ENCODE measurements at places on chromosomes 5 and 9.

DNA sequence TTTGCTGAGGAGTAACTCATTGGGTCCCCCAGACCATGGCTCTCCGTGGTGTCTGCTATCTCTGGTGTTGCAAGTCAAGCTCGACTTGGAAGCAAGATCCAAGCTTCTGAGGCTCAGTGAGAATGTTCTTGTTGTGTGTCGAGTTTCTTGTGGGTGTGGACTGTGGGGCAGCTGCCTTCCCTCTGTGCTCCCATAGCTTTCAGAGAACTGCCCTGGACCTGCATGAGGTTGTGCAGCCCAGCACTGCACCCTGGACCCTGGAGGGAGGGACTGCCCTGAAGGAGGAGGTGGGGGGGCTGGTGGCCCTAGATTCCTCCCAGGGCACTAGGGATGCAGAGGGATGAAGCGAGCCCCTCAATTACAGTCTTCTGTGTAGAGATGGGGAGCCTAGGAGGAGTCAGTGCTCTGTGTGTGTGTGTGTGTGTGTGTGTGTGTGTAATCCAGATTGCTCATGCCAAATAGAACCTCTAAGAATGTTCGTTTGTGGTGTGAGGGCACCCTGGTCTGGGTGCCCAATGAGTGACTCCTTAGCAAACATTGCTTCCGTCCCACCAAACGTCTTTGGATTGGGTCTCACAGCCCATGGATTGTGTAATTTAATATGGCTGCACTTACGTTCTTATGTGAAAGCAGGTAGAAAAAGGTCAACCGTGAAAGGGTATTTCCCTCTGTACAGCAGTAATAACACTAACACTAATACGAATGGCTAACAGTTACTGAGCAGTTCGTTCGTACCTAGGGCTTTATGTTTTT lies 143.3 kb upstream of the LMX1B start:
- no peak for DNase-seq

DNA sequence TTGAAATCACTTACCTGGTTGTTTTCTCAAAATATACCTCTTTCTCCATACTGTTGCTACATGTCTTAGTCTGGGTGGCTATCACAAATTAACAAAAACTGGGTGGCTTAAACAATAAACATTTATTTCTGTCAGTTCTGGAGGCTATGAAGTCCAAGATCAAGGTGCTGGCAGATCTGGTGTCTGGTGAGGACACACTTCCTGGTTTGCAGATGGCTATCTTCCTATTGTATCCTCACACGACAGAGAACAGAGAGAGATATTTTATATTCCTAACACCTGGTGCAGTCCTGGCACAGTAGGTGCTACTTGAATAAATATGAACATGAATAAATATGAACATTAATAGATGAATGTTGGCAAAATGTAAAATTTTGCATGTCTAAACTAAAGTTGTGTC lies 164.3 kb upstream of the ACOT12 start:
- DNase-seq = no peak

DNA sequence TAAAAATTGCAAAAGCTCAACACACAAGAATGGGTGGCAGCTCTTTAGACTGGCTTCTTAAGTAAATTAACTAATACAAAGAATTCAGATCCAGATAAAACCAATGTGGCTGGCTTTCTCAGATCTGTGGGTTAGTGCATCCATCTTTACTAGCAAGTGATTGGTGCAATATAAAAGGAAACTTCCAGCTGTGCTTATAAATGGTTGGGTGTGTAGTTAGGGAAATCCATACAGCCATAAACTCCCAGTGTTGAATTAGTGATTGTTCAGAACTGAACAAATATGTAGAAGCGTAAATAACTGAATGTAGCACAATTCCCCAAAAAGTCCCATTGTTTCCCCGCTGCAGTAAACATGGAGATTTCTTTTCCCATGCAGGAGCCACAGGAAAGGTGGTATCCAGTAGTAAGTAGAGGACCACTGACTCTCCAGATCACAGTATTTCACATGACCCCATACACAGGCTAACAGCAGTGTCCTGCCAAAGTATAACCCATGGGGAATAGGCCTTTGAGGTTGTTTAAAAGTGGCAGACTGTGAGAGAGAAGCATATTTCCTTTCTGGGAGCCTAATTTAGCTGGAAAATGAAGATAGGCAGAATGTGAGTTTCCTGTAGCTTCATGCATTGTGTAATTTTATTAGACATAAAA lies 173.1 kb upstream of the SLC12A2 start:
- no peak for DNase-seq

- DNase-seq = no peak
These were observed 37.3 kb upstream of the PLPP1 start for GRCh38 chr5:55572020-55572419.

GRCh38 chr9:96566498-96567202 lies 53.0 kb downstream of the CDC14B start:
- DNase-seq = peak; percentile 71

GRCh38 chr5:125970631-125971307 lies 452.4 kb upstream of the GRAMD2B start:
- DNase-seq = no peak

DNA sequence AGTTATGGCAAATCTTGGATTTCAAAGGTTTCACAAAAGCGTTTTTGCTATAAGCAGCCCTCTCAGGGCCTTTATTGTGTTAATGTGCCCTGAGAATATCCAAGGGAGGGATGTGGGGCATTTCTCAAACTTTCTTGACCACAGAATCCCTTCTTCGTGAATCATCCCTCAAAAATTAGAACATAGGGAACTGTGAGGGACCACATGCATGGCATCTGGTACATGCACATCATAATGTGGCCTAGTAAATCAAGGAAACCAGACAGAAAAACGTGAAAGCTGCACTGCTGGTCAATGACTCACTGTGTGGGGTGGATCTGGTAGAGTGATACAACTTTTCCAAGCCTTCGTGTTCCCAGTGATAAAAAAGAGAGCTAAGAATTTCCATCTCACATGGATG lies 22.4 kb downstream of the DDX31 start:
- DNase-seq = no peak

DNA sequence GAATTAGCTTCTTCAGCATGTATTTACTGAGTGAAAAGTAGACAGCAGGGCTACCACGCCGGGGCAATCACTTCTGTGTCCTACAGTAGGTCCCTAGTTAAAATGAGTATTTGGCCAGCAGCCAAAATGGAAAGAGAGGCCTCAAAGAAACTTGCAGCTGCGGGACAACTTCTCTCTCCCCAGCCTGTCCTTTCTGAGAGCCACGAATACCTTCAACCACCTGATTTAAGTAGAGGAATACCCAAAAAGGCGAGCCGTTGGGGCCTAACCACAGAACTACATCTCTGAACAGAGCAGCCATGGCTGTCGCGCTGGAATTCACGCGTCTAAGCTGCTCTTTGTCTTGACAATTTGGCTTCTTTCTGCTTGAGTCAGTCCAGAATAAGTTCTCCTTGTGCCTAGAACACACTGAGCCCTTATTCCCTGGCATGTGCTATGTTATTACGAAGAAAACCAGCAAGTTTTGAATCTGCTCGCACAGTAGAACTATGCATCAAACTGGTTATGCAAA lies 43.8 kb upstream of the GOLPH3 start:
- peak; percentile 47 for DNase-seq

DNA sequence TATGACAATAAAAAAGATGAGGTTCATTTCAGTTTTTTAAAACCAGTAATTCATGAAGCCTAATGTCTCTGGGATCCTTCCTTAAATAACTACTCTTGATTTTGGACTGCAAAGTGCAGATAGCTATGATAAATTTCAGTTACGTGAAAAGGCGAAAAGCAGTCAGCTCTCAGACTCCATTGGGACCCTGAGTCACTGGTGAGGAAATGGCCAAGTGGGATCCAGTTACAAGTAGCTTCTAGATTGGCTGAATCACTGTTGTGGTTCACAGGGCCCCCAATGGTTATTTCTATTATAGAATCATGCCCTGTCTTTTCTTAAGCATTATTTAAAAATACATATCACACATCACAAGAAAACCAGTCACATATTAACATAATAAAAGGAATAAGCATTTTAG lies 31.1 kb upstream of the PPP3R2 start:
- DNase-seq = no peak

DNA sequence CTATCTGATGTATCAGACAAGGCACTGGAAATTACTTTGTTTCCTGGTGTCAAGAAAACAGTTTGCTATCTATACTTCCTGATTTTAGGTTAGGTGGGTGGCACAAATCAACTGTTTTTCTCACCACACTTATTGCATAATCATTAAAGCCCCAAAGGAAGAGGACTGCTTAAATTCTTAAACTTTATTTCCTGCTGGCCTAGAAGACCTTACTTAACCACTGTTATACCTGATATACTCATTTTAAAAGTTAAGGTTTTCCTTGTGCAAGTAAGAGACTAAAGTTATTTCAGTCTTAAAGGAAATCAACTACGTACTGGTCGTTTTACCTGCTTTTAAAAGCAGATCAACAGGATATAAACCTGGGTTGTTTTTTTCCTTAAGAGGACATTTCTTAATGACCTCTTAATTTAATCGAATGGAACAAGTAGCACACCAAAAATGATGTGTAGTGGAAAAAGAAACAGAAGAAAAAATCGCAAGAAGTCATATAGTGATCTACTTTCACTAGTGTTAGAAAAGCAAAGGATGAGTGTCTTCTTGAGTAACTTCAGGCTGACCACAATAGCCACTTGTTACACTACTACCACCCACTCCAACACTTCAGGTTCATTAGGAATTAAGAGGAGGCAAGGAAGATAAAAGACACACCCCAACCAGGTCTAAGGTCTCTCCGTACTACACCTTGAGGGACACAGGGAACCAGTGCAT lies 974 bp downstream of the CLINT1 start:
- DNase-seq = peak; percentile 83

DNA sequence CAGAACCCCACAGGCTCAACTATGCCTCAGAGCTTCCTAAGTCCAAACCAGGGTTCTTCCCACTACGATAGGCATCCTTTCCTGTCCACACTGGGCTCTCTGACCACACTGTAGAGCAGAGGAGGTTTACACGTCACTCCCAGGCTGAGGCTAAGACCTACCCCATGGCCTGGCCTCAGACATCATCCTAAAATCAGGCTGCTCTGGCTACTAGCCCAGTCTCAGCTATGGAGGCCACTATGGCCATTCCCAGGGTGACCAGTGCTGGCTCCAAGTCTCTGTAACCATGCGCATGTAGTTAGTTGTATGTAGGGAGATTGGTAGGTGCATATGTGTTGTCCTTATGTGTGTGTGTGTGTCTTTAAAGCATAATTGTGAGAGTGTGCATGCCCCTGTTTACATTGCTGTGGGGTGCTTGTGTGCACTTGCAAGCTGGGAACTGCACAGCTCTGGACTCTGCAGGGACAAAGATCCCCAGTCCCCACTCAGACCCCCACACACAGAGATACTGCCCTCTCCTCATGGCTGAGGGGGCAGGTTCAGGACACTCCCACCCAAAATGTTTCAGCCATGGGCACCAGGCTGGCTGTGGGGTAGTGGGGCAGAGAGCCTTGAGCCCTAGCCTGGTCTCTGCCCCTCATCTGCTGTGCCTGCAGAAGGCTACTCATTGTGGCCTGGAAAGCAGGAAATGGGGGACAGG lies 12.3 kb downstream of the PDLIM4 start:
- DNase-seq = no peak

DNA sequence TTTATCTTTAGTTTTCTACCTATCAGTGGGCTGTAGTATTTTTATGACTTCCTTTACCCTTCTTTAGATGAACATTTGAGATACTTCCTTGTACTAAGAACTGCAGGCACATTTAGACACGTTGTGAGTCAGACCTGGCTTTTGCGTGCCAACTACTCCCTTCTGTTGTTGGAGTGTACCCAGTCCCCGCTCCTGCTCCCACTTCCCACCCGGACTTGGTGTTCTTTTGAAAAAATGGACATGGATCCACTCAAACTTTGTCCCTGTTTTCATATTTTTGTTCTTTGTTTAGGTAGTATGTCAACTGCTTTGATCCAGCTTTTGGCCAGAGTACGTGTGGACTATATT lies 60.7 kb downstream of the PARP8 start:
- peak; percentile 78 for DNase-seq

DNA sequence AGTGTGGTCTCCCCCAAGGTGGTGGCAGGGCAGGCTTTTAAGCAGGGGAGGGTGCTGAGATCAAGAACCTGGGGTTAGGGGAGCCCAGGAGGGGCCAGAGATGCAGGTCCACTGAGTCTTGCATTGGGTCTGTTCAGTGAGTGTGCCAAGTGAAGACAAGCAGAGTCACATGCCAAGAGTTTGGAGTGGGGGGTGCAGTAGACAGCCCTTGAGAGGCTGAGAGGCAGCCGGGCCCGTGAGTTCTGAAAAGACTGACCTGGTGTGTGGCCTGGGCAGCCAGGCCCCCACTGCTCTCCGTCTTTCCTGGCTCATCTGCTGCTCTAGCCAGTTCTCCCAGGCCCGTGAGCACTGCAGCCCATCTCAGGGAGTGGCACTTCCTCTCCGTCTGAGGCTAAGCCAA lies 120.0 kb downstream of the DAB2IP start:
- DNase-seq = no peak

DNA sequence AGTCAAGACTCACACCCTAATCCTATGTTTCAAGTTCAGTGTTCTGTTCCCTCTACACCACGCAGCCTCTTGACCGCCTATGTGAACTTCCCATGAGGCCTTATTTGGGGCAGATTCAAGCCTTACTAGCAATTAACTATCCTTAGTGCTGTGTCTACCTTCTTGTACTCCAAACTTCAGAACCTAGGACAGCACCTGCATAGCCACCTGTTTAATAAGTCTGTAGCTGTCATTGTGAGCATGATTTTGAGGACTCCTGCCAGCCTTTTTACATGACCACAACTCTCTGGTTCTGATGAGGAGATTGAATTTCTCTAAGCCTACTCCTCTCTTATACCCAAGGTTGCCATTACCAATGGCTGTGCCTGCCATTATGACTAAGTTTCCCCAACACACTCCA lies 50.8 kb upstream of the PCSK1 start:
- DNase-seq = peak; percentile 20

DNA sequence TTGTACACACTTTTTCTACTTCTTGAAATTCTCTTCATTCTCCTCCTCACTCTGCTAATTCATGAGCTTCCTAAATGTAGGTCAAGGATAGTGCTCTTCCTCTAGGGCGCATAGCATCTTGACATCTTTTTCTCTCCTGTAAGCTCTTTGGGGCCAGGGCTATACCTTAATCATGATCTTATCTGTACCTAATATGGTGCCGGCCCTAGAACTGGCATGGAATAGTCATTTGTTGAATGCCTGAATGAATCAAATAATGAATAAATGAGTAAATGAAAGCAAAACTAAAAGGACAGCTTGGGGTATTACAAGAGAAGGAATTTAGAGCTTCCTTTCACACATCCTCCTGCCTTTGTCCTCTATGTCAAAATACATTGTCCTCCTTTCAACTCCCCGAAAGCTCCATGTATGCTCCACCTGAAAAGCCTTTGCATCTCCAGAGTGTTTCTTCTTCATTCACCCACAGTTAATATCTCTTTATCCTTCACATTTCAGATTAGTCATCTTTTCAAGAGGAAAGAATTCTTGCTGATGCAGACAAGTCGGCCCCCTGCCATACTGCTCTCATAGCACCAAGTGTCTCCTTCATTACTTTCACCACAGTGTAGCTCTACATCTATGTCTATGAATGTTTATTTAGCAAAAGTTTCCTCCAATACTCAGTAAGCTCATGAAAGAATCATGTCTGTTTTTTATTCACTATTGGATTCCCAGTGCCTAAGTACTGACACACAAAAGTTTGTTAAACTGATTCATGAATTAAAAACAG lies 16.4 kb upstream of the PPP2R2B start:
- no peak for DNase-seq

Data from Kasumi-1 (cell line).